ENCODE measurements at places on chromosomes 4 and X.

DNA sequence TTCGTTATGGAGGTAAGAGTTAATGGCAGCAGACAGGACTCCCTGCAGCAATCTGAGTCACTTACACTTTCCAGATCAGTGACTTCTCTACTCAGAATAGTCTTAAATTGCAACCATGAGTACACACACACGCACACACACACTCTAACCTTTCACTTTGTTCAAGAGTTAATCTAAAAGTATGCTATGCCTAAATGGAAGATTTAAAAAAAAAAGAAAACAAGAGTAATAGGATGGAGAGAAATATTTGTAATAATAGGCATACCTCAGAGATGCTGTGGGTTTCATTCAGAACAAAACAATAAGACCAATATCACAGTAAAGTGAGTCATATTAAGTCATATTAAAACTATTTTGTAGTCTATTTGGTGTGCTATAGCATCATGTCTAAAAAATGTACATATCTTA, 969.1 kb upstream of the PCDH10 start:
- DNase-seq, result no peak

DNA sequence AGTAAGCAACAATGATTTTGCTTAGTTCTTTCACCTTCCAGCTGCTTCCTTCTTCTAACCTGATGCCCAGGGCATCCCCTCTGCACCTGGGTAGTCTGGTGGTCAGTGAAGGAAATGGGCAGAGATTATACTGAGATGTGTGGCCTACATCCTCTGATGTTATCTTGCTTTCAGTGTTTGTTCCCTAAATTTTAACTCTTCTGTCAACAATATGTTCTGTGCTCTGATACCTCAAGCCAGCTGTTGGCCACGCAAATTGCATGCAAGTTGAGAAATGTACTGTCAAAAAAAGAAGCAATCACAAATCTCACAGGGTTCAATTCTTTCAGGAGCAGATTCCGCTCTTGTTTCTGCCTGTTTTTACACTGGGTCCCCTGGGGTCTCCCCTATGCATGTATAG, 73.8 kb downstream of the FBXW7 start:
- no peak for DNase-seq

DNA sequence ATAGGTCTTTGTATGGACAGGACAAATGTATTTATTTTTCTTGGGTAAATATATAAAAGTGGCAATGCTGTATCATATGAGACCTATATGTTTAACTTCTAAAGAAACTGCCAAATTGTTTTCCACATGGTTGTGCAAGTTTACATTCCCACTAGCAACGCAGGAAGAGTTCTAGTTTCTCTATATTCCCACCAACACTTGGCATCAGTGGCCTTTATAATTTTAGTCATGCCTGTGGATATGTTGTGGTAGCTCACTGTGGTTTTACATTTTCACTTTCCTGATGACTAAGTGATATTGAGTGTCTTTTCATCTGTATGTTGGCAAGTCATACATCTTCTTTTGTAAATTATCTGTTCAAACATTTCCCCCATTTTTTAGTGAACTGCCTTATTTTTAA, 126.0 kb downstream of the EMCN start:
- no peak for DNase-seq

GRCh38 chr4:141119071-141119470, 14.2 kb downstream of the RNF150 start:
- DNase-seq, result no peak

DNA sequence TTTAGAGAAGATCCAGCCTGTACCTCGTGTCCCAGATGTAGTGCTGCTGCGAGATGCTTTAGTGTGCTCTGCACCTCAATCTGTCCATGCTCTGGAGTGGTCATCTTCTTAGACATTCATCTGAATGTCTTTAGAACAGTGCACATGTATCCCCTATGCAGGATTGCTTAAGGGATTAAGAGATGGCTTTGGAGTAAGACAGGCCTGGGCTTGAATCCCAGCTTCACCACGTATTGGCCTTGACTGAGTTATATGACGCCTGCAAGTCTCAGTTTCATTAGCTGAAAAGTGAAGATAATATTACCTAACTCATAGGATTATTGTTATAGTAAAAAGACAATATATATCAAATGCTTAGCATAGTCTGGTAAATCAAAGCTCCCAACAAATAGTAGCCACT, 98.3 kb downstream of the NFKB1 start:
- no peak for DNase-seq

GRCh38 chr4:152591396-152591795, 55.5 kb upstream of the FBXW7 start:
- DNase-seq, result no peak

DNA sequence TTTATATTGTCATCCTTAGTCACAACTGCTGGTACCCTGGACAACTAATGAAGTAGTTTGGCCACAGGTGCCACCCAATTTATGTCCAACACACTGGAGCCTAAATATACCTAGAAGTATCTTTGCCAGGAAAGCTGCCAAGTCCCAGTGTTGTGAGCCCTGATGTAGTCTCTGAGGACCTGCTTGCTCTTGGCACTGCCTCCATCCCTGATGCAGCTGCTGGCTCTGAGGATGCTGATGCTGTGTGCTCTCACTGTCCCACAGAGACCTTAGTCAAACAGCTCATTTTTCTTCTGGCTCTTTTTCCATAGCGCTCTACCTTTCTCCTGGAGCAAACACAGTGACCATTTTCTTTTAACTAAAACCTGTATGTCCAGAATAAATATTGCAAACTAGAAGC, 1535.4 kb upstream of the ADGRL3 start:
- DNase-seq, result no peak

- DNase-seq, result no peak
Observed at GRCh38 chrX:4193500-4194155, 480.2 kb upstream of the PRKX start.

DNA sequence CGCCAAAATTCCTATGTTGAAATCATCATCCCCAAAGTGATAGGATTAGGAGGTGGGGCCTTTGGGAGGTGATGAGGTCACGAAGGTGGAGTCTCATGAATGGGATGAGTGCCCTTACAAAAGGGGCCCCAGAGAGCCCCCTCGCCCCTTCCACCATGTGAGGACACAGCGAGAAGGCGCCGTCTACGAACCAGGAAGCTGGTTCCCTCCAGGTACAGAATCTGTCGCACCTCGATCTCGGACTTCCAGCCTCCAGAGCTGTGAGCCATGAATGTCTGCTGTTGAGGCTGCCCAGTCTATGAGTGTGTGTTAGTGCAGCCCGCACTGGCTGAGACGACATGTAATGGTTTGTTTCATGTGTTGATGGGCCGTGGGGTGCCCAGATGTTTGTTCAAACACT, 60.3 kb downstream of the PRKX start:
- no peak for DNase-seq

GRCh38 chrX:118345045-118345463, 852 bp upstream of the WDR44 start:
- no peak for DNase-seq

- no peak for DNase-seq
Observed at GRCh38 chr4:152954741-152955140, 18.6 kb downstream of the FHDC1 start.

DNA sequence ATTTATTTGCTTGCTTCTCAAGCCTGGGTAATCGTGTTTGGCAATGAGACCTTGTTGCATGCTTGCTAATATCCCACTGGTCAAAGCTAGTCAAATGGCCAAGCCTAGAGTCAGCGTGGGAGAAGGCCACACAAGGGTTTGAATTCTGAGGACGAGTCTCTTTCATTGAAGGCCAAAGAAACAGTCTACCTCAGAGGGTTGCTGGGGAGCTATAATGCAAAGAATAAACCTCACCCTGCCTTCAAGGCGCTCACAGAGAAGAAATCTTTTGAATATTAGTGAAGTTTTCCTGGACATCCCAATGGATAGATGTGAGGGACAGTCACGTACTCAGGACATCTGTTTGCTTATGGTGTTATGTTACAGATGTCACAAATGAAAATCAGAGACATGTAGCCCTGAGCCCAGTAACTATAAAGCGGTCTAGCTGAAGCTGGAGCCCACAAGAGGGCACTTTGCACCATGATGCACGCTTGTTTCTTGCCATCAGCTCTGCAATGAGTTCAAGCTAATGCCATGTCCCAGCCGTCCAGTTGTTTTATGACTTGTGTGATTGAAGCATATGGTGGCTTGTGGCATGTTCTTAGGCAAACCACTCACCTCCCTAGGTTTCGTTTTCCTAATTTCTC, 1.1 kb upstream of the TLR3 start:
- no peak for DNase-seq

DNA sequence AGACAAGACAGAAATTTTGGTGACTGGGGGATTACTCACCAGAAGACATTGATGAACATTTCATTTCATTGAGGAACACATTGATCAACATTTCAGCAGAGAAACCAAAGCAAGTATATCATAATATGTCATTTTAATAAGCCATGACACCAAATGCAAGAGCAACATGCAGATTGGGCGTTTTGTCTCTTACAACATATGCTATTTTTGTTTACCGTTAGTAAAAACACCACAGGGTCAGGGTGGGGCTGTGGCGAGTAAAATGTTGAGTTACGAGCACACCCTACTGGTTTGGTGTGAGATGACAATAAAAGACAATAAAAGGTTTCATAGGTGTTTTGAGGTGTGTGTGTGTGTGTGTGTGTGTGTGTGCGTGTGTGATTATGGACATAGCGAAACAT, 294.5 kb downstream of the PDGFC start:
- DNase-seq, result no peak

DNA sequence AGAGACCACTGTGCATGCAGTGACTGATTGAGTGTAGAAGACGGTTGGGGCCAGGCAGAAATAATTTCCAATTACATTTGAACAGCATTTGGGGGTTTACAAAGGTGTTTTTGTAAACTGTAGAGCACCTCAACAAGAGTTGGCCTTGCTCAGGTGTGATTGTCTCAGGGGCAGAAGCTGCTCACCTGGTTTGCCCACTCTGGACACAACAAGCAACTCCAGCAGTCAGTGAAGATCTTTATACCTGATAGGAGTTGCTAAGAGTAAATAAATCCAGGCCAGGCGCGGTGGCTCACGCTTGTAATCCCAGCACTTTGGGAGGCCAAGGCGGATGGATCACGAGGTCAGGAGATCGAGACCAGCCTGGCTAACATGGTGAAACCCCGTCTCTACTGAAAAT, 221.3 kb downstream of the RAB28 start:
- DNase-seq, result no peak

- DNase-seq, result no peak
Observed at GRCh38 chr4:145260091-145260490, 79.7 kb upstream of the OTUD4 start.

GRCh38 chr4:26784207-26784865, 76.3 kb upstream of the STIM2 start:
- no peak for DNase-seq

GRCh38 chrX:7841084-7841805, 1.7 kb upstream of the VCX start:
- DNase-seq, result no peak

GRCh38 chr4:5941601-5942000, 48.7 kb upstream of the CRMP1 start:
- no peak for DNase-seq

GRCh38 chrX:41119803-41120202, 34.6 kb downstream of the USP9X start:
- DNase-seq, result no peak
